ENCODE measurements at places on chromosomes 6 and 20.

DNA sequence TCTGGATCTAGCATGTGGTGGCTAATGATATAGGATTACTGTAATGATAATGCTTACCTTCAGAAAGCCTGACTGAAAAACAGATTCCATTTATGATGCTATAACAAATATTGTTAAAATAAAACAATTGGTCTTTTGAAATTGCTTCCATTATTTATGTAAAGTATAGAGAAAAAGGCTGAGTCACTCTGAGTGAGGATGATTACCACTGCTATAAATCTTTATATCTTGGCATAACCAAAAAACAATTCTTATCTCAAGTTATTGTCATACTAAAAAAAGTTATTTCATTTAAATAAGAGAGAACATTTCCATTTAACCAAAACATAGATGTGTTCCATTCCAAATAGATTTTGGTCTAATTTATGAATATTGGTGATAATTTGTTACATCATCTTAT is 53.0 kb upstream of the DST start:
- H3K27ac ChIP-seq: no peak overlapping the region
- H3K4me1 ChIP-seq: no peaks in the 10 kb centered on the region
- no peaks in the 10 kb centered on the region for H3K36me3 ChIP-seq
- no peak overlapping the region for H3K4me3 ChIP-seq
- no peak for DNase-seq
- no peaks in the 10 kb centered on the region for H3K27me3 ChIP-seq

DNA sequence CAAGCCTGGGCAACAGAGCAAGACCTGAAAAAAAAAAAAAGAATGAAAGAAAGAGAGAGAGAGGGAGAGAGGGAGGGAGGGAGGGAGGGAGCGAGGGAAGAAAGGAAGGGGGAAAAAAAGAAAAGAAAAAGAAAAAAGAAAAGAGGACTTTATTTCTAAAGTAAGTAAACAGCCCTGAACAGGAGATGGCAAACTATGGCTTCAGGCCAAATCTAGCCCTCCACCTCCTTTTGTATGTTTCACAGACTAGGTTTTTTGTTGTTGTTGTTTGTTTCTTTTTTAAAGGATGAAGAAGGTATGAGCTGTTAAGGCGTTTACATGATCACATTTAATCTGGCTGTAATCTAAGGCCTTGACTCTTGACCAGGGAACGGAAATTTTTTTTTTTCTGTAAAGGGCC is 711.1 kb upstream of the NRSN1 start:
- no peak for DNase-seq
- H3K4me1 ChIP-seq: no peaks in the 10 kb centered on the region
- H3K4me3 ChIP-seq: no peak overlapping the region
- no peak overlapping the region for H3K27ac ChIP-seq
- no peaks in the 10 kb centered on the region for H3K36me3 ChIP-seq
- no peaks in the 10 kb centered on the region for H3K27me3 ChIP-seq

GRCh38 chr6:142918339-142919042 is 26.5 kb downstream of the HIVEP2 start:
- DNase-seq: no peak
- no peak overlapping the region for H3K4me3 ChIP-seq
- H3K27ac ChIP-seq: no peak overlapping the region
- H3K36me3 ChIP-seq: no peaks in the 10 kb centered on the region

GRCh38 chr6:125802943-125803377 is 12.2 kb downstream of the NCOA7 start:
- no peak for DNase-seq
- no peak overlapping the region for H3K4me3 ChIP-seq
- H3K4me1 ChIP-seq: peaks cover 2% of the 10 kb centered on the region
- no peak overlapping the region for H3K27ac ChIP-seq
- H3K36me3 ChIP-seq: 0 out of 2 replicates have a peak, but pooled peaks cover 2% of the 10 kb centered on the region
- H3K27me3 ChIP-seq: no peaks in the 10 kb centered on the region

- DNase-seq: no peak
- H3K27me3 ChIP-seq: no peaks in the 10 kb centered on the region
- peaks cover 2% of the 10 kb centered on the region for H3K4me1 ChIP-seq
- H3K36me3 ChIP-seq: no peaks in the 10 kb centered on the region
These were observed 106.8 kb downstream of the RNF144B start for GRCh38 chr6:18493925-18494324.

DNA sequence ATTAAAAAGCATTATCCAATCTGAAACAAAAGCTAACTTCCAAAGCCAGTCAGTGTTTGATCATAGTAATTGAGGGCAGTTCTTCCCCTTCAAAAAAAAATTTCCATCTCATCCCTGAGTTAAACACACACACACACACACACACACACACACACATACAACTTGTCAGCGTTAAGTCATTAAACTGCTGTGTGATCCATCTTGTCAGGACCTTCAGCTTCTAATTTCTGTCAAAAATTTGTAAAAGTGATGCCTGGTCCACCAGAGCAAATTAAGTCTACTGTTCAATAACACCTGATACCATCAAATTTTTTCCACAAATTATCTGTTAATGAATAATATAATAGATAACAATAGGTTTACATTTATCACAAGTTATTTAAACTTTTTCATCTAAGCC is 198.7 kb downstream of the GPX5 start:
- no peaks in the 10 kb centered on the region for H3K36me3 ChIP-seq
- DNase-seq: no peak
- no peaks in the 10 kb centered on the region for H3K27me3 ChIP-seq
- H3K4me3 ChIP-seq: no peak overlapping the region
- H3K4me1 ChIP-seq: 0 out of 2 replicates have a peak, but pooled peaks cover 1% of the 10 kb centered on the region

DNA sequence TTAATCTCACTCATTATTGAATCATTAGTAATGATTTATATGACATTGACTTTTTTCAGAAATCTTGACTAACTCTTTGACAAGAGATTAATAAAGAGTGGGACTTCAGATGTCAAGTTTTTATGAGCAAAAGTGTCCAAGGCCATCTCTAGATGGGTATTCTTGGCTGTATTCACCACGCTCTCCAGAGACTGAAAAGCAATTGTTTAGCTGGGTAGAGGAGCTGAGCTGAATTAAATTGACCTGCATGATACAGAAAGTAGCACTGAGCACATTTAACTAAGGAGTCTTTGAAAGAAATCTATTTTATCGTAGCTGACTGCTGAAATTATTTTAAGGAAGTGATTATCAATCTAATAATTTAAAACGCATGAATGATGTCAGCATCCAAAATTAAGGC is 89.4 kb downstream of the LINC00237 start:
- no peaks in the 10 kb centered on the region for H3K36me3 ChIP-seq
- H3K27ac ChIP-seq: no peak overlapping the region
- no peaks in the 10 kb centered on the region for H3K4me1 ChIP-seq
- H3K27me3 ChIP-seq: no peaks in the 10 kb centered on the region
- no peak overlapping the region for H3K4me3 ChIP-seq

DNA sequence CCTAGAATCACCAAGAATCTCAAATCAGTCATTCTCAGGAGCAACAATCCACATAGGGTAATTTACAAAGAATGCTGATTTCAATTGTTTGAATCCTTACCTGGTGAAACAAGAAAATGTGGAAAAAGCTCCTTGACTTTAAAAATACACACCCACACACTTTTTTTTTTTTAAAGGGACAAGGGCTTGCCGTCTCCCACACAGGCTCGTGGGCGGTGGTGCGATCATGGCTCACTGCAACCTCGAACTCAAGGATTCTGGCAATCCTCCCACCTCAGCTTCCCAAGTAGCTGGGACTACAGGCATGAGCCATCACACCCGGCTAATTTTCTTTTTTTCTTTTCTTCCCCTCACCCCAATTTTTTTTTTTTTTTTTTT is 30.7 kb downstream of the PARD6B start:
- DNase-seq: no peak
- H3K27me3 ChIP-seq: no peaks in the 10 kb centered on the region
- no peaks in the 10 kb centered on the region for H3K36me3 ChIP-seq
- no peak overlapping the region for H3K27ac ChIP-seq
- H3K4me1 ChIP-seq: peaks cover 2% of the 10 kb centered on the region

DNA sequence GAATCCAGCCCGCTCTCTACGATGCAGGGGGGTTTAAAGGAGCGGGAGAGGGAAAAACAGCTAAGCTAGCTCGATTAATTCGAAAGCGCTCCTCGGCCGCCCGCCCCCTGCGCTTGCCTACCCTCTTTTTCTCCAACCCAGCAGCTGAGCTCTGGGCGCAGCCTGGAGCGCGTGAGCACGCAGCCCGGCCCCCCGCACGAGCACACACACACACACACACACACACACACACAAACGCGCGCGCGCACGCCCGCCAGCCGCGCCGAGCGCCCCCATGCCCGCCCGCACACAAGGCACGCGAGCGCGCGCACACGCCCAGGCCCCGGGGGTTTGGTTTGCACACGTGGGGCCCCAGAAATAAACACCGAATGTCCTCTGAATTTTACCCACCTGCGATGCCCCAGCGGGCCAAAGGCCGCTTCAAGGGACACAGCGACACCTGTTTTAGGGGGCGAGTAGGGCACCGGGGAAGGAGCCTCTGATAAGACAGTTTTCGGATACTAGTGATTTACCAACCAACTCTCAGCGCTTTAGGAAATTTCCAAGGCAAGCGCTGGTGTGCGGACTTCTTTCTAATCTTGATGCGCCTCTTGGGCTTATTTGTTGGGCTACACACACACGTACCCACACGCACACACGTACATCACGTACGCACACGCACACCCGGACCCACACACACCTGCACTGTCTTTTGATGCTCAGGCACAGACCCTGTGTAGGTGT is 802 bp upstream of the NRN1 start:
- no peak for DNase-seq
- no peak overlapping the region for H3K27ac ChIP-seq
- peak overlapping the region; percentile 37 for H3K4me3 ChIP-seq
- H3K36me3 ChIP-seq: no peaks in the 10 kb centered on the region

GRCh38 chr20:19540392-19540791 is 217.7 kb upstream of the RIN2 start:
- H3K27ac ChIP-seq: no peak overlapping the region
- H3K4me3 ChIP-seq: no peak overlapping the region
- H3K4me1 ChIP-seq: no peaks in the 10 kb centered on the region
- DNase-seq: no peak
- no peaks in the 10 kb centered on the region for H3K36me3 ChIP-seq

DNA sequence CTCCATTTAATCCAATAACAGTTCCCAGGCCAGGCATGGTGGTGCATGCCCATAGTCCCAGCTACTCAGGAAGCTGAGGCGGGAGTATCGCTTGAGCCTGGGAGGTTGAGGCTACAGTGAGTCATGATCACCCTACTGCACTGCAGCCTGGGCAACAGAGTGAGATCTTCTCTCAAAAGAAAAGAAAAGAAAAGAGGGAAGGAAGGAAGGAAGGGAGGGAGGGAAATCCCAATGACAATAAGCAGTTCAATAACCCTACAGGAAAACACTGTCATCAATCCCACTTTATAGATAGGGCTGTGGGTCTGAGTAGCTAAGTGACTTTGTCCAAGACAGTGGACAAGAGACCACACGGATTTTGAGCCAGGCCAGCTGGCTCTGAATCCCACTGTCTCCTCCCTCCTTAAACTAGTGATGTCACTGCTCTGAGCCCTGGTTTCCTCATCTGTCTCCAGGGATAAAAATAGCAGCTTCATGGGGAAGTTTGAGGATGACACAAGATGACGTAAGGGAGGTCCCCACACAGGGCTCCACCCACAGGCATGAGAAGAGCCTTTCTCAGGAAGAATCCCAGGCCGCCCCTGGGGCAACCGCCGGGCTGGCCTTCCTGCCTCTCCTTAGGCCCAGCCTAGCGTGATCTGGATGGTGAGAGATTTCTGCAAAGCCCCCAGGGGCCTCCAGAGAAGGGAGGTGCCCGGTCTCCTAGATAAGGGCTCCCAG is 7.2 kb upstream of the TRIB3 start:
- no peaks in the 10 kb centered on the region for H3K27me3 ChIP-seq
- DNase-seq: no peak
- no peak overlapping the region for H3K27ac ChIP-seq
- H3K36me3 ChIP-seq: no peaks in the 10 kb centered on the region
- H3K4me1 ChIP-seq: no peaks in the 10 kb centered on the region

GRCh38 chr20:48313324-48313723 is 514.5 kb downstream of the PREX1 start:
- no peak overlapping the region for H3K27ac ChIP-seq
- H3K36me3 ChIP-seq: no peaks in the 10 kb centered on the region
- no peaks in the 10 kb centered on the region for H3K4me1 ChIP-seq
- H3K27me3 ChIP-seq: no peaks in the 10 kb centered on the region
- no peak for DNase-seq
- H3K4me3 ChIP-seq: no peak overlapping the region

DNA sequence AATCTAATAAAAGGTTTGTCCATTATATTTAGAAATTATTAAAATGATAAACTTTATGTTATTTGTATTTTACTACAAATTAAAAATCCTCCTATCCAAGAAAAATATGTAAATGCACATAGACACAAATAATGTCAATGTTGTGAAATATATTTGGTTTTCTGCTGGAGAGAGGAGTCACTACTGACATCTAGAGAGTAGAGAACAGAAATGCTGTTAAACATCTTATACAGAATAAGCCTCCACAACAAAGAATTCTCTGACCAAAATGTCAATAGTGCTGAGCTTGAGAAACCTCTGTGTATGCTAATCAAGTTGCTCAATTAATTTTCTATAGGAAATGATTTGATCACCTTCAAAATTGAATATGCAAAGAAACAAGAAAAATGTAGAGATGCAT is 12.4 kb downstream of the HTR1B start:
- no peak for DNase-seq
- H3K4me3 ChIP-seq: no peak overlapping the region
- no peak overlapping the region for H3K27ac ChIP-seq
- no peaks in the 10 kb centered on the region for H3K36me3 ChIP-seq

GRCh38 chr6:161498359-161498758 is 224.5 kb upstream of the AGPAT4 start:
- H3K36me3 ChIP-seq: no peaks in the 10 kb centered on the region
- no peaks in the 10 kb centered on the region for H3K4me1 ChIP-seq
- peak; percentile 73 for DNase-seq
- H3K4me3 ChIP-seq: no peak overlapping the region
- no peaks in the 10 kb centered on the region for H3K27me3 ChIP-seq
- H3K27ac ChIP-seq: no peak overlapping the region
